ENCODE measurements at places on chromosomes 2 and 18. TPM values are rescaled to one million over a fixed set of nuclear protein-coding genes. Genes with fewer than 3 reads are reported as not detected.

The REG3G gene
- total RNA-seq = not detected

GRCh38 chr18:8063733-8064132, 496.6 kb downstream of the PTPRM start:
- DNase-seq = no peak

The GAD1 gene
- 6.5 TPM for total RNA-seq

The CCDC121 gene
- total RNA-seq = 0.44 TPM

- DNase-seq = no peak
Measured at GRCh38 chr18:47901624-47902362, 28.7 kb downstream of the SMAD2 start.

The PAX8 gene
- 2.1 TPM for total RNA-seq

GRCh38 chr2:233449081-233449901, 95.0 kb downstream of the DGKD start:
- DNase-seq = no peak

DNA sequence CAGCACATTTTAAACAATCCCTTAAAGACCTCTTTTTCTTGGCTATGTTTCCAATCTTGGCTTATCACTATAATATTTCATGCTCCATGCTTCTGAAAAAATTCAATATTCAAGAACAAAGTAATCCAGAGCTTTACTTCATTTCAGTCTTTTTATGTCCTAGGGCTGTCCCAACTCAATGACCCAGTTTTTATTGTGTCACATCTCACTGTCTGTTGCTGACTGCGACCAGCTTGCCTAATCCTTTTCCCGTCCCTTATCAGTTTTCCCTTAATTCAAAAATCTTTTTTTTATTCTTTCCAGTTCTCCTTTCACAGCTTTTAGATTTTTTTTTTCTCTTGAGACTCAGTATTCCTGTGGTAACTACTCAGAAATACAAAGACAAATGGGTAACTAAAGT, 10.2 kb downstream of the TMEM17 start:
- no peak for DNase-seq

DNA sequence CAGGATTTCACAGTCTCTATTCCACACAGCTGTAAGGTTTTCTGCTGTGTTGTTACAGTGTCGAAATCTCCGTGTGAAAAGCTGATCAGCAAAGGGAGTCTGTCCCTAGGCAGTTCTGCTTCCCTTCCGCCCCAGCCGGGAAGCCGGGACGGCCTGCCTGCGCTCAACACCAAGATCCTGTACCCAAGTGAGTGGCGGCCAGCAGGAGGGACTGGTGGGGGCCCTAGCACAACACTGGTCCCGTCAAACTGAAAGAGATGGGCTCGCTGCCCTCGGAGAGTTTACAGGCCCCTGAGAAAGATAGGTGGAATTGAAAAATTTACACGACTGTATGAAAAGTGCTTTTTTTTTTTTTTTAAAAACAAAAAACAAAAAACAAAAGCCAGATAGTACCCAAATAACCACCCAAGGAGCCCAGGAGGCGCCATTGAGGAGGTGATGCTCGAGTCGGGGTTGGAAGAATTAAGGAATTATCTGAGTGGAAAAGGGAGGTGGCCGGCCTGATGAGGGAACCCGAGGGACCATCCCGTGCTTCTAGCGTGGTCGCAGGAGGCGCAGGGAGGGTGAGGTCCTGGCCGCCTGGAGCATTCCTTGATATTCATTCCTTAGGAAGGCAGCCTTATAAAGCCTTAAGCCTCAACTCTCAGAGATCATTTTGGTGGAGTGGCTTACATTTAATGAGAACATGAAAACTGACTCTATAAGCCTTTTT, 96.7 kb downstream of the DGKD start:
- DNase-seq = no peak

- DNase-seq = peak; percentile 54
Measured at GRCh38 chr18:57621246-57621604, 411 bp downstream of the NARS1 start.

The FBLN7 gene
- total RNA-seq = 40.6 TPM

The CENPA gene
- total RNA-seq = 38.0 TPM

The CAPN14 gene
- total RNA-seq = 0.64 TPM

The ASAP2 gene
- total RNA-seq = 0.26 TPM

DNA sequence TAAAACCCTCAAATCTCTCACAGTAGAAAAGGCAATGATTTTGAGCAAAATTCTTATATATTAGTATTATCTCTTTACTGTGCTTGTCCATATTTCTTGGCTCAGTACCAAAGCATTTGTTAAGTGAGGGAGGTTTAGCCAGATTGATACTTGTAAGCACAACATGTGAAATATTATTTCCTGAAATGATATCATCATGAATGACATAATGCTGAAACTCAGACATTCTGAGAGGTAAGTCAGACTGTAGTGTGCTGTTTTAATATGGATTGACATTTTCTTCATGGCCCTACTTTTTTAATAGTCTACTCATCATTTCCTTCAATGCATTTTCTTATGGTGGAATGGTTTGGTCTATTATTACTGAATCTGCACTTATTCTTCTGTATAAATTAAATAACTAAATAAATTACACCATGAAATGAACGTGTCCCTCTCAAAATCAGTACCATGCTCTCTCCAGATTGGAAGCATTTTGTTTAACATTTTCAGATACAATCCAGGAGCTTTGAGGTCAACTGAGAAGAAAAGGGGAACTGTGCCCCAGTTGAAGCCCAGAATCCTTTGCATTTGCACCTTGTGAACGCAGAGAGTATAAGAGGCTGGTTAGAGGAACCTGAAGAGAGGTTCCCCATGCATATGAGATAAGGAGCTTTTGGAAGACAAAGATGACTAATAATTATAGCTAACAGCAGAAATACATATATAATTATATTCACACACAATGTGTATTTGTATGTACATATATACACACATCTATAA, 50.1 kb upstream of the CRACDL start:
- no peak for DNase-seq

DNA sequence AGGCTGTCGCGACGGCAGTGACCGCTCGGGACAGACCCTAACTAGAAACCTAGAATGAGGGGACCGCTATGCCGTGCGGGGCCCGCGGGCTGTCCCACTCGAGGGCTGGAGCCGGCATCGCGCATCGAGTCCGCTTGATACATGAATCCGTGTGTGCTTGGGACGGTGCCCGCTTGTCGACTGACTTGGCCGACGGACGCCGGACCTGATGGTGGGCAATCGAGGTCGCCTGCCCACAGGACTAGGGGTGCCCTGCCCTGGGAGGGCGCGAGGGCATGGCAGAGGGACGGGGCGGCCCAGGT, 749 bp upstream of the PTMA start:
- peak; percentile 72 for DNase-seq

GRCh38 chr2:173500953-173501352, 146.3 kb downstream of the CDCA7 start:
- no peak for DNase-seq

GRCh38 chr2:218406949-218407618, 7.4 kb downstream of the CTDSP1 start:
- DNase-seq = peak; percentile 79

DNA sequence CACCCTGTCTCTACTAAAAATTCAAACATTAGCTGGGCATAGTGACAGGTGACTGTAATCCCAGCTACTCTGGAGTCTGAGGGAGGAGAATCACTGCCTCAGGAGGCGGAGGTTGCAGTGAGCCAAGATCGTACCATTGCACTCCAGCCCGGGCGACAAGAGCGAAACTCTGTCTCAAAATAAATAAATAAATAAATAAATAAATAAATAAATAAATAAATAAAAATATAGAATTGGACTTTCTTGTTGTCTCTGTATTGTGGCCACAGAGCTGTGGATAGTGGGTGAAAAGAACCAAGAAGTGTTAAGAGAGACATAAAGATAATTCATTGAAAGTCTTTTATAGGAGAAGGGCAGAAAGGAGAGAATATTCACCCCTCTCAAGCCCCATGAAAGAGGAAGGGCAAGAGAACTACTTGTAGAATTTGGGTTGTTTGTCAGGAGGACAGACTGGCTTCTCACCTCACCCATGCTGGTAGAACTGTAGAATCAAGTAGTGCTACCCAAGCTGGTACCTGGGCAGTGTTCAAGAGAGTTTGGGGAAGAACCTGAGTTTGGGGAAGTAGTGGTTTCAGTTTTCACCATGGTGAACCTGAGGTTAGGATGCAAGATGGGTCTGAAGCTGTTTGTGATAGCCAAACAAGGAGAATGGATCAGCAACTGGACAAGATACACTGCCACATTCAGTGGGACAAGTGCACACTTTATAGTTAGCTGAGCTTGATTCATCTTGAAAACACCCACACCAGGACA, 256.5 kb downstream of the CD226 start:
- no peak for DNase-seq

The NCL gene
- total RNA-seq = 1,311 TPM

The PTPN2 gene
- 60.6 TPM for total RNA-seq
